Adipocyte (in vitro differentiated cells): ENCODE measurements at places on chromosomes 12 and 14.

- DNase-seq, result peak; percentile 33
These were observed 22.1 kb downstream of the SMOC1 start for GRCh38 chr14:69901113-69901951.

DNA sequence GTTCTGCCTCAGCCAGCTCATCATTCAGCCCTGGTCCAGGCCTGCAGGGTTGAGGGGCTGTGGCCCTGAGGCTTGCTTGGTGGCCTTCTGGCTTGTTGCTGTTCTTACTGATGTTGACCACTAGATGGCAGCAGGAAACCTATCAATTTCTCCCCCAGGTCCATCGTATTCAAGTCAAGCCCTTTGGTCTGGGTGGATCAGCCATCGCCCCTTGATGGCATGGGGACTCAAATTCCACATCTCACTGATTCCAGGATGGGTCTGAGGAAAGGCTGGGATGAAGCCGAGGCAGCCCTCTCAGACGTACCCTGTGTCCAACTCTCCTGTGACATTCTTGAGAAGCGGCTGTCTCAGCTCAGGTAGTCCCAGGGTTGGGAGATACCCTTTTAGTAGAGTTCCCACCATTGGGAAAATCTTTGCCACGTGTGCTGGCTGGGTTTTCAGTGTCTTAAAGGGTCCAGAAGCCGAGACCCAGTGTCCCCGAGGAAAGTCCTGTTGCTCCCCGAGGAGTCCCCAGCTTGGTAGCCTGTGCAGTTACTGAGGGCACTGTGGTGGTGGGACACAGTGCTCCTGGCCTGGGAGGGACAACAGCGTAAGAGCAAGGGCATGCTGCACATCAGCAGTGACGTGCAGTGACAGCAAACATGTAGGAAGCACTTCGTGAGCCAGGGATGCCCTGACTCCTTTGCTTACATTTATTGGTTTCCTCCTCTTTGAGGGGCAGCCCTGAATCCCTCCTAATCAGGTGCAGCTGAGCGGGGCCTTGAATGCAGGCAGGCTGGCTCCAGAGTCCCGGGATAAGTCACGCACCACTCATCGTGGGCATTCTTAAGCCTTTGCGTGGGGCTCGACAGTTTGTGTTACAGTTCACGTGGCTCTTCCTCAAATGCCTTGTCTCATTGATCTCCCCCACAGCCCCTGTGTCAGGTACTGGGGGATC, 58.6 kb downstream of the TSPAN9 start:
- DNase-seq, result peak; percentile 84

DNA sequence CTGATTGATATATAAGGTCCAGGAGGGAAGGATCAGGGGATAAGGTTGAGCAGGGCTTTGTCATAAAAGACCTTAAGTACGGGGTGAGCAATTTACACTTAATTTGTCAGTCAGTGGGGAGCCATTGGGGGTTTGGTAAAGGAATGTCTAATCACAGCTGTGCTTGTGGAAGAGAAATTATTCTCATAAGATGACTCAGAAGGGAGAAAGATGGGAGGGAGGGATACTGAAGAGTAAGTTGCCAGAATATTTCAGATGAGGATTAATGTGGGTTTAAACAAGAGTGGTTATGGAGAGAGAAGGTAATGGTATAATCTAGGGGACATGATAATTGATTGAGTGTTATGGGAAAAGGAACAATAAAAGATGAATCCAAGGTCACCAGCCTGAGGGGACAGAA, 500.1 kb upstream of the CCDC196 start:
- no peak for DNase-seq

DNA sequence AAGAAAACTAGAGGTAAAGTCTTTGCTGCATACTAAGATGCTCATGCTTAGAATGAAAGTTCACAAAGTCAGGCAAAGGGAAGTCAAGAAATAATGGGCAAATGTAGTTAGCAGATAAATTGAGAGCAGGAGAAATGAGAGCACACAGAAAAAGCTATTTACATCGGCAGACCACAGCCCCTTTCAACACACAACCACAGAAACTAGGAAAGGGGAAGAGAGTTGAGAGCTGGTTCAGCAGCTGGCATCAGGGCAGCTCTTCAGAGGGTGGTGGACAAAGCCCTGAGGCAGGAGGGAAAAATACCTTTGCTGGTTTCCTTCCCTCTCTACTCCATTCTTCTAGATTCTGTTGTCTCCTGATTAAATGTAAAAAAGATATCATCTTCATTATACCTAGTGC, 95.4 kb upstream of the ANO4 start:
- no peak for DNase-seq

DNA sequence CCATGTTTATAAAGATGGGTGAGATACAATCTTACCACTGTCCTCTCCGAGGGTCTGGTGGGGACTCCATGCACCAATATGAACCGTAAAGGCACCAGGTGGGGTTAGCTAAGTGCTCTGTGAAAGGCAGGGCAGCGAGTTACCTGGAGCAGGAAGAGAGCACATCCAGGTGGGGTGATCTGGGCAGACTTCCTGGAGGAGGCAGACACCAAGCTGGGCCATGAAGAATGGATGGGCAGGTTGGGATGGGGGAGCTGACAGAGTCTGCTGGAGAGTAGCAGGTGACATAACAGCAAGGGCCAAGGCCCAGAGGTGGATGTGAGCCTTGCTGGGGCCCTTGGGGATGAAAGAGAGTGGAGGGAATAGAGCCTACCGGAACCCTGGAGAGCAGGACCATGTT, 45.9 kb downstream of the RIN3 start:
- no peak for DNase-seq

GRCh38 chr12:109605016-109605415, 31.4 kb downstream of the MVK start:
- no peak for DNase-seq

- no peak for DNase-seq
These were observed 239.5 kb upstream of the DCN start for GRCh38 chr12:91422127-91422526.

DNA sequence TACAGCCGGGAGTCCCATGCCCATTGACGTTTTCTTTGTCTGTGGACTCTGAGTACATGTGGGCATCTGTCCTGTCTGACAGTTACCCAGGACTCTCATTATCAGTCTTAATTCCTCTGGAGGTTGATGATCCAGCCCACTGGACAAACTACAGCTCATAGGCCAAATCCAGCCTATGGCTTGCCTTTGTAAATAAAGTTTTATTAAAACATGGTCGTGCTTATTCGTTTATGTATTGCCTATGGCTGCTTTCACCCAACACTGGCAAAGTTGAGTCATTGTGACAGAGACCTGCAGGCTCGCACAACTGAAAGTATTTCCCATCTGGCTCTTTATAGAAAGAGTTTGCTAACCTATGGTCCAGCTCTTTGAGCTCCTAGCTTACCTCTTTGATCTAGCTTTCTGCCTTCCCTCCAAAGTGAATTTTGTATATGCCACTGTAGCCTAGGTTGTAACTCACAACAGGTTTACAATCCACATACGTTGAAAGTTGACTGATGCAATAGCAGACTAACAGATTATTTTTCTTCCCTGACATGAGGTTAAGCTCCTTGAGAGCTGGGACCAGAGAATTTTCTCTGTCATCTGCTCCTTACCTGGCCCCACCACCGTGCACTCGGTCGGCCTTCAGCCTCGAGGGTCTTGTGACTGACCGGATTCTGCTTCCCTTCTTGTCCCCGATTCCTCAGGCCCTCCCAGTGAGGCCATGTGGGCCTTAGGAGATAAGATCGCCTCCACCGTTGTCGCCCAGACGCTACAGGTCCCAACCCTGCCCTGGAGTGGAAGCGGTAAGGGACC, 57.3 kb downstream of the ACACB start:
- DNase-seq, result no peak

DNA sequence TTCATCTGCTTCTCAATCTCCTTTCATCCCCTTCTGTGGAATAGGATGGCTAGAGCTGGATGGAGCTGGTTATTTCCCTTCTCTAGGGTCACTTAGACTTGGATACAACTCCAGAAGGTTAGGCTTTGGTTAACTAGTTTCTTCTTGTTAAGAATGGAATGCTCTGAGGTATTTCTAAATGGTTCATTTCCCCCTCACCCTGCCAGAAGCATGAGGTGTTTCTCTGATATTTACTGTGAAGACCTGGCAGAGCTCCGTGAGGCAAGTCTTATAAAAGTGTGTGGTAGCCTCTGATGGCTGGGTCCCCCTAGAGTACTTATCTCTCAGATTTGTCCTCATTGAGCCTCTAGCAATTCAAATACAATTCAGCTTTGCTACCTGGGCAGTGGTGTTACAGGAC, 207.9 kb downstream of the SLC16A7 start:
- no peak for DNase-seq

DNA sequence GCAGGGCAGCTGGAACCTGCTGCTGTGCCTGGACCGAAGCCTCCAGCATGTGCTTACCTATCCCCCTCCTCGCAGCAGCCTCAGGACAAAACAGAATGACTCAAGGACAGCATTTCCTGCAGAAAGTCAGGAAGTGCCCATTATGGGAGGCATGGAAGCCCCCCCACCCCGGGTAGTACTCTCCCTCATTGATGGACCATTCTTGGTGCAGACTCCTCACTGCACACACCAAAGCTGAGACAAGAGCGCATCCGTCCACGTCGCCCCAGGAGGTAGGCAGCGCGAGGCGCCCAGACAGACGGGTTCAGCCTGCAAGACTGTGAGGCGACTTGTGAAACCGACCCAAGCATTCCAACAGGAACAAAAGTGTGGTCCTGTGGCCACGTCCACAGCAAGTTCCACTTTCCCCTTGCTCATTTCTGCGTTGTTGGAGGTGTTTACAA, 243.9 kb upstream of the ATXN7L3B start:
- DNase-seq, result no peak

- DNase-seq, result no peak
These were observed 350.5 kb upstream of the TMTC1 start for GRCh38 chr12:30134229-30134628.

GRCh38 chr14:104600141-104600643, 4.4 kb downstream of the TMEM179 start:
- DNase-seq, result no peak

DNA sequence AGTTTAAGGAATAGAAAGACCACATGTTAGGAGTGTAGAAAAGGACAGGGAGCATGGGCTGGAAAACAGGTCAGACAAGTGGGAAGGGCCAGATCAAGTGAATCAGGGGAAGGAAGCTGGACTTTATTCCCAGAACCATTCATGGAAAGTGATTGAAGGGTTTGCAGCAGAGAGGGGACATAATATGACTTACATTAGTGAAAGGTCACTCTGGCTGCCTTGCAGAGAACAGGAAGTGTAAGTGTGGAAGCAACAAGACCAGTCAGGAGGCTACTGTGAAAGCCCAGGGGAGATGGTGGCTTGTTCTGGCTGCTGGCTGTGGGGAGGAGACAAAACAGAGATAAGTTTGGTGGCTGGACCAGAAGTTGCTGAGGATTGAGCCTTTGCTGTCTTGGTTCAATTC, 69.1 kb downstream of the VCPKMT start:
- no peak for DNase-seq

- DNase-seq, result peak; percentile 84
These were observed 101.0 kb downstream of the DERA start for GRCh38 chr12:16012117-16012516.

DNA sequence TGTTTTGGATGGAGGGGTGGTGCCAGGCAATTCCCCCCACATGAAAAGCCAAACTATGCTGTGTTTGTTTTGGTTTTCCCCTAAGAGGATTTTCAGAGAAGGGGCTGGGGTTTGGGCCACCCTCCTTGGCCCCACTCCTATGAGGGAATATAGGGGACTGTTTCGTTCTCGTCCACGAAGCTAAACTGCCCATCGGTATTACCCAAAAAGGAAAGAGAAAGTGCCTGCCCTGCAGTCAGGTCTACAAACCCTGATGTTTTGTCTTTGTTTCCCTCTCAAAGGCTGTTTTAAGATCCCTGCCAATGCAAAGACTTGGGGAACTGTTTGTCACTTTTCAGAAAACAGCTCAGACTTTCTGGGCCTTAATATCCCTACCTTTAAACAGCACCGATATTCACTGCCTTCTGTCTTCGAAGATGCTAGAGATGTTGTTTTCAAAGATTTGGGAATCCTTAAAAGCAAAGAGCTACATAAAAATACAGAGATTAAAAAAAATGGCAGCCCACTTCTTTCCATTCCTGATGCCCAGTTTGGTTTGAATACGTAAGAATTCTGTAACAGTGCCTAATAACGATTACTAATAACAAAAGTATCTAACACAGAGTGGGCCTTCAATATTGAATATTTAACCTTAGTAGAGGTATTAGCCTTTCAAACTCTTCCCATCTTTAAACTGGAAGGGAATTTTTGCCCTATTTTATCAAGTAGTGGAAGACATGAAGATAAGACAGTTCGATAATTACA, 518.4 kb downstream of the MED13L start:
- DNase-seq, result peak; percentile 62

DNA sequence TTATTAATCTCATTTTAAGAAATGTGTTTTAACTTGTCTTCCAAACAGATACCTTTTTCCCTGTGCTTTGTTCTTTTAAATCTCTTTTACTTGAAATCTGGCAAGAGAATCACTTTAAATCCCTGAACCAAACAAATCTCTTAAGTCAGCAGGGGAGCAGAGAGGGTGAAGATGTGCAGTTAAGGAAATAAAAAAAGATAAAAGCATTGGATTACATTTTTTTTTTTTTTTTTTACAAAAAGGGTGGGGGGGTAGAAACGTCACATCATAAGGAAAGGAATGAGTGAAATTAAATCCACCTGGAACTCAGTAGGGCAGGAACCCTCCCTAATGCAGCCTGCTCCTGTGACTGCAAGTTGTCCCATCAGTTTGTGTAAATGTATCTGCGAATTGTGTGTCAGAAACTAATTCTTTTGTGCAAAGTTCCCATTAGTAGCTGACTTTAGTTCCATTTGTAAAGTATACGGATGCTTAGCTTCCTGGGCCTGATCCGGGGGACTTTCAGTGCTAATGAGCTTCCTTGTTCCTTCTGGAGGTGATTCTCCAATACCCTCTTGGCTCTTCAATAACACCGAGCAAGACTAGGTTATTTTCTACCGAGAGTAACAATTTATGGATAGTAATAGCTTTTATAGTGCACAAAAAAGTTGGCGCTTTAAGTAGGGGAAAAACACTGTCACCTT, 1.5 kb downstream of the TTC6 start:
- no peak for DNase-seq

DNA sequence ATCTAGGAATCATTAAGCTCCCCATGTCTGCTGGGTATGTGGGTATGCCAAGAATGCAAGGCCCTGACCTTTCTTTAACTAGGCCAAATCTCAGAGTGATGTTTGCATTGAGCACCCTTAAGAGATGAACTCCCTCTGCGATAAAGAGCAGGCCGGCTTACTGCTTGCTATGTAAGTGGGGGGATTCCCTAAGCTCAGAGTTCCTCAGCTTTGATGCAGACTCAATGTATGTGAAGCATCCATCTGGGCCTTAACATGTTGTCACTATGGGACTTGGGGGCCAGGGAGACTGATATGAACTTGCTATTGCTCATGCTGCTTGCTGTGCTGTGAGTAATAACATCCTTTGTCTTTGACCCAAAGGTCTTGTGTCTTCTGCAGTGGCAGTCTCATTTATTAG, 149.7 kb downstream of the C12orf75 start:
- peak; percentile 7 for DNase-seq

- DNase-seq, result peak; percentile 22
These were observed at the start of gene PPP1R1A for GRCh38 chr12:54588110-54588889. Gene PPP1R1A, minus strand, starts transcription at chr12:54588659. Its CDS starts 171 bp downstream, at chr12:54588488.
